ENCODE measurements at places on chromosomes 6 and 20.

- peak; percentile 32 for DNase-seq
These were observed 510.7 kb upstream of the SULF2 start for GRCh38 chr20:48295966-48296421.

- no peak for DNase-seq
These were observed 8.1 kb upstream of the HEY2 start for GRCh38 chr6:125741336-125741735.

DNA sequence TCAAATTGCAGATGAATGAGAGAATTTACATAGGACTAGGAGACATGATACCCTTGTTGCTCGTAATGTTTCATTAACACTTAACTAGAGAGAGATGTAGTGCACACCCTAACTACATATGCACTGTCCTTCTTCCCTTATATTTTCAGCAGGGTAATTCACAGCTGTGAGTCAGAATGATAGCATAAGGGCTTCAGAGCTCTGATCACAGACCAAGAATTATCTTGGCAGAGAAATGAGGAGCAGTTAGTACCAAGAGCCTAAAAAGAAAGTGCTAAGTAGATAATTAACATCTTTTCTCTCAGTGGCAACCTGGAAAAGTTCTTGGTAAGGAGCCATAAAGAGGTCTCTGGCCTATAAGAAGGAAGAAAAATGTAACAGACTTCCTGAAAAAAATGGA is 35.8 kb downstream of the GRIK2 start:
- no peak for DNase-seq

- DNase-seq: peak; percentile 8
These were observed 429.6 kb downstream of the BCKDHB start for GRCh38 chr6:80535914-80536565.

- DNase-seq: no peak
These were observed 35.8 kb upstream of the PDE10A start for GRCh38 chr6:165698868-165699267.

GRCh38 chr6:43334466-43335095 is 26.0 kb upstream of the CRIP3 start:
- DNase-seq: peak; percentile 75

DNA sequence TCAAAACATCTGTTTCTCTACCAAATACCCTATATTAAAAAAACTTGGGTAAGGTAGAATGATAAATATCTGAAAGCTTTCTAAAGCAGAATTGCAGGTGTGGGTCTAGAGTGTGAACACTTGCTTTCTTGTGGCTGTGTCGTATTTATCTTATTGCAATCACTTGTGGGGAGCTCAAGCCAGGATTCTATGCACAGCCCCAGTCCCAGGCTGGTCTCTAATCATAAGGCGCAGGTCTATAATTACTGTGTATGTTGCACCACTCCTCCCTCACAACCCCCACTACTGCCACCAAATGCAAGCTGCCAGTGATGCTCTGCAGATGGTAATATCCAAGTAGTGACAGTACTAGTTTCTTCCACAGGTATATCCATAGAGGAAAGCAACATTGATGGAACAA is 2.2 kb upstream of the E2F3 start:
- no peak for DNase-seq

- DNase-seq: no peak
These were observed 33.2 kb upstream of the SULF2 start for GRCh38 chr20:47818466-47818865.

DNA sequence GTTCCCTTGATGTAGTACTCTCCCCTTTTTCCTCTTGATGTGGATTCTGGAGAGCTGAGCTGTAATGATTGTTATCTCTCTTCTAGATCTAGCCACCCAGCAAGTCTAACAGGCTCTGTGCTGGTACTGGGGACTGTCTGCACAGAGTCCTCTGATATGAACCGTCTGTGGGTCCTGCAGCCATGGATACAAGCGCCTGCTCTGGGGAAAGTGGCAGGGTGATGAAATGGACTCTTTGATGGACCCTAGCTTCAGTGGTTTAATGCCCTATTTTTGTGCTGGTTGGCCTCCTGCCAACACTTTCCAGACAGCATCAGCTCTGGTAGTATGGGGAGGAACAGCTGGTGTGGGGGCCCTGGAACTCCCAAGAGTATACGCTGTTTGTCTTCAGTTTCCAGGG is 216.3 kb downstream of the ADGRG6 start:
- DNase-seq: no peak

DNA sequence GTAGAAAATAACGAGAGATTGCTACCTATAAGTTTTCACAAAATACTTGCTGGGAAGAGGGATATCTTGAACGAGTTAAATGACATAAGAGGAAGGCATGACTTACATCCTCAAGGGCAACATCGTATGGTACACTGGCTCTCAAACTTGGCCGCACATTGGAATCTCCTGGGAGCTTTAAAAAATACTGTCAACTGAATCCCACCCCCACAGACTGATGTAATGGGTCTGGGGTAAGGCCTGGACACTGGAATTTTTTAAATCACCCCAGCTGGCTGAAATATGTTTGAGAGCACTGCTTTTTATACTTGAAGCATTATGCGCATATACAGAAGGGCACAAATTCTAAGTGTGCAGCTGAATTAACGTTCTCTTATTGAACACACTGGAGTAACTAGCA is 8.0 kb upstream of the TSHZ2 start:
- DNase-seq: no peak

- DNase-seq: no peak
These were observed 113.8 kb downstream of the LAMP5 start for GRCh38 chr20:9628141-9628540.

DNA sequence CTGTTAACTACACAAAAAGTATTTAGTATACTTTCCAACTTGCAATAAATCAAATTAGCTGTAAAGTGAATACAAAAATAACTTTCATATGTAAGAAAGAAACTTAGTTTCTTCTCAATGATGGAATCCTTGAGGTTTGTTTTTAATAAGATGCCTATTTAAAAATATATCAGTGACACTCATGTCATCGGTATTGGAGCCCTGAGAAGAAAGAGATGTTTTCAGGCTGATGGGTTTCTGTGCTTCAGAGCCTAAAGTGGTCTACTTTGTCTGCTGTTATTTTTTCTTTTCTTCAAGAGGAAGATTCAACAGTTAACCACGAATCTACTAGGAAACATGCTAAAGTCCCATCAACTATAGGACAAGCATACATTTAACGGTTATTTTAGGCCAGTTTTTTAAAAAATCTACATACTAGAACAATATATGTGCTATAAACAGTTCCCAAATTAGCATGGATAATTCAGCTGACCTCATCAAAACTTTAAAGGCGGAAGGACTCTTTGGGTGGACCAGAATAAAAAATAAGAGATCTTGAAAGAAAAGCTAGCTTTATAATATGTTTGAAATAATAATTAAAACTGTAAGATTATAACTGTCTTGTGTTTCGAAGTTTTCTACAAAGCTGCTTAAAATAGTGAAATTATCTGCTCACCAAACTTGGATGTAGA is 147.0 kb upstream of the SAMD5 start:
- no peak for DNase-seq

GRCh38 chr6:14452567-14453527 is 335.3 kb downstream of the CD83 start:
- no peak for DNase-seq

DNA sequence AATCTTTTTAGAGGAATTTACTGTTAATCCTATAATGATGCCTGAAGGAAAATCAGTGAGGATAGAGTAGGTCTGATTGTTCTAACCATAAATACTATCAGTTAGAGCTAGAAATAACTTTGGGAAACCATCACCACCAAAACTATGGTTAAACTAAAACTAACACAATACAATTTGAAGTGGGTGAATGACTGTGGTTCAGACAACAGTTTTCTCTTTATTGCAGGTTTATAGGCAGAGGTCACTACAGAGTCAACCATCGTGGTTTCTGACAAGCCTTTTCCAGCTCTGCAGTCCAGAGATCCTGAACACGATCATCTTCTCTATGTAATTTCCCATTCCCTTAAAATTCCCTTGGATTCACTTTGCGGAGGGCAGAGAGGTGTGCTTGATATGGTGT is 134.3 kb downstream of the IBTK start:
- DNase-seq: no peak

GRCh38 chr6:158708239-158708638 is 58.4 kb downstream of the SYTL3 start:
- peak; percentile 27 for DNase-seq

GRCh38 chr6:31403283-31404060 is at the start of gene MICA:
MICA (plus strand) TSS chr6:31403595; CDS start chr6:31403633, 38 bp downstream.
- DNase-seq: peak; percentile 90

DNA sequence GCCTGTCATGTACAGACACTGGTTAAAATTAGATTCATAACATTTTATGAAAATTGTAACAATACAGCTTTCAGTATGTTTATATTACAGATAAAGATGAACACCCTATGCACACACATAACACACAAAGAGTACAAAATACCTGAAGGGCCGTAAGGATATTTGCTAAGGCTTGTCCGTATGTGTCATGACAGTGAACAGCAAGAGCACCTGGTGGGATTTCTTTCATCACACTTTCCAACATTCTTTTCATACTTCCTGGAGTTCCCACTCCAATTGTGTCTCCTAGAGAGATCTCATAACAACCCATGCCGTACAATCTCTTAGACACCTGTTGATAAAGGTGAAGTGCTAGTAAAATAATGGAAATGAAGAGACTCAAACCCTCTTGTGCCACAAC is 83.7 kb downstream of the HMGCLL1 start:
- DNase-seq: no peak

GRCh38 chr20:18165553-18165952 is 27.9 kb downstream of the KAT14 start:
- DNase-seq: no peak

- no peak for DNase-seq
These were observed 179.5 kb downstream of the SYNDIG1 start for GRCh38 chr20:24648919-24649318.

GRCh38 chr20:13212750-13213149 is 8.3 kb upstream of the ISM1 start:
- DNase-seq: no peak

DNA sequence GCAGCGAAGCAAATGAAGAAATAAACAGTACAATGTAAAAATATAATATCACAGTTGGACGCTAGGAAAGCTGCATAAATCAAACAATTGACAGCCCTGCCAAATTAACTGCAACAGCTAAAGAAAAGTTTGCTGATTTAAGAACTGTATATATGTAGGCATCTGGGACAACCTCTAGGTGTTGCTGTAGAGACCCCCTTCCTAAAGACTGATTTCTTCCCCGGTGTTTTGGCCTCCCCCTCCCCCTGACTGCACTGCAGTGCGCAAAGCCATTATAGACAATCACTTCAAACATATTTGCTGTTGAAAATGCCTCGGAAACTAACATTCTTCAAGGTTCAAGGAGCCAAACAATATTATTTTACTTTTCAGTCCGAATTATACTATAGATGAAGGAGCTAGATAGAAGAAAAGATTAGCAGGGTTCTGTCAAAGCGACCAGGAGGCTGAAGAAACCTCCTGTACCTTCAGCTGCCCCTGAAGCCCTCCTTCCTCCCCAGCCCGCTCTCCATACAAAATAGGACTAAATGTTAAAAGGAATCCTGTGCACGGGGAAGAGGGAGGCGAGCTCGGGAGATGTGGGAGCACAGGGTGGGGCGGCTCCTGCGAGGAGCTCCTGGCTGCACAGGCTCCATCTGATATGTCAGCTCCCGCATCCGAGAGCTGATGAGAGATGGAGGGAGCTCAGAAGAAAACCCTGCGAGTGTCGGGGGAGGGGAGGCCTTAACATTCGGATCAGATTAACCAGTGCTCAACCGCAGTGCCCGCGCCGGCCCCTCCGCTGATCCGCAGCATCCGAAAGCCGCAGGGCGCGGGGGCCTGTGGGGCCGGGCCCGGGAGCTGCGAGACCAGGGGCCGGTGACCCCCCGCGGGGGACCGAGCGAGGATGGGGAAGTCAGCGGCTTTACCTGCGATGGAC is 822 bp downstream of the ELOVL4 start:
- DNase-seq: peak; percentile 29

DNA sequence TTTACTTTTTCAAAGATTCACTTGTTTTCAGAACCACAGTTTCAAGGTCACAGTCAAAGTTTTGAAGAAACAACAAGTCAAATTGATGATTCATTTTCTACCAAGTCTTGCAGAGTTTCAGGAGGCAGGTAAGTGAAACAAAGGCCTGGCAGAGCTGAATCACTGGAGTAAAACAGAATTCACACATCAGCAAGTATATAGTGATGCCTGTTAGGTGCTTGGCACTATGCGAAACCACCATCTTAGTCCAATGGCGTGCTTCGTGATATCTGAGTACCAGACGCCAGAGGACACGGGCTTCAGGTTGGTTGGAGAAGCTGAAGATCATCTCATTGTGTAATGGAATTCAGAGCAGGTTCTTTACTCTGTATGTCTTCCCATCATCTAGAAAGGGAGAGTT is 75.9 kb downstream of the RTN4IP1 start:
- DNase-seq: no peak

GRCh38 chr6:150719099-150719766 is 119.5 kb downstream of the PLEKHG1 start:
- DNase-seq: no peak

GRCh38 chr20:50224531-50225255 is 34.1 kb downstream of the CEBPB start:
- DNase-seq: peak; percentile 26

DNA sequence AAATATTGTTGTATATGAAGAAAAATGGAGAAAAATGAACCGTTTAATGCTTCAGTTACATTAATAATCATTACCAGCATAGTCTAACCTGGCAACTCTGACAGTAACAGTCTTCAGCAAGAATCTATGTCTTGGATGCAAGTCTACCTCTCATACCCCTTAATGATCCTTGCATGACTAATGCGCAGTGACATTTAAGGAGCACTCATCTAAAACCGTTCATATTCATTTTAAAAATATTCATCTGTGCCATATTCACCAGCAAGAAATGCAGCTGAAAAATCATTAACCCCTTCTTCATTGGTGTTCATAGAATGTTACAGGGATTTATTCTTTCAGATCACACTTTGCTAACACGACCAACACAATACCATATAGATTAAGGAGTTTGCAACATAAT is 227.2 kb upstream of the ASCC3 start:
- DNase-seq: no peak

- DNase-seq: no peak
These were observed 329.3 kb upstream of the IRAK1BP1 start for GRCh38 chr6:78538002-78538401.

- no peak for DNase-seq
These were observed 6.7 kb upstream of the KHDC1L start for GRCh38 chr6:73231986-73232391.

- no peak for DNase-seq
These were observed 128.3 kb downstream of the UTRN start for GRCh38 chr6:144413418-144413817.

DNA sequence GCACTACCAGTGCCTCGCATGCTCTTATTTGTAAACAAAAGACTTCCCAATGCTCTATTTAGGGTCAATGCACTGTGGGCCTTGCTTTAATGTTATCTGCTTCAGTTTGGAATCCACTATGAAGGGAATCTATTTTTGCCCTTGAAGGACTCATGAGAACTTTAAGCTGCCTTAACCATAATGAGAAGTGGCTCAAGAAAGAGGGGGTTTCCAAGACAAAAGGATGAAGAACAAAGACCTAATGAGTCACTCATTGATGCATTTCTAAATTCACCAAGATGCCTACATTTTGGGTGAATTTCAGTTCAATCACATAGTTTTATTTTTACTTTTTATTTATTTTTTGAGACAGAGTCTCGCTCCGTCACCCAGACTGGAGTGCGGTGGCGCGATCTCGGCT is 228.2 kb downstream of the LY86 start:
- DNase-seq: no peak

Measured in ACHN (cell line).